ENCODE measurements at places on chromosomes 11 and 22. TPM values are rescaled to one million over a fixed set of nuclear protein-coding genes. Genes with fewer than 3 reads are reported as not detected.

DNA sequence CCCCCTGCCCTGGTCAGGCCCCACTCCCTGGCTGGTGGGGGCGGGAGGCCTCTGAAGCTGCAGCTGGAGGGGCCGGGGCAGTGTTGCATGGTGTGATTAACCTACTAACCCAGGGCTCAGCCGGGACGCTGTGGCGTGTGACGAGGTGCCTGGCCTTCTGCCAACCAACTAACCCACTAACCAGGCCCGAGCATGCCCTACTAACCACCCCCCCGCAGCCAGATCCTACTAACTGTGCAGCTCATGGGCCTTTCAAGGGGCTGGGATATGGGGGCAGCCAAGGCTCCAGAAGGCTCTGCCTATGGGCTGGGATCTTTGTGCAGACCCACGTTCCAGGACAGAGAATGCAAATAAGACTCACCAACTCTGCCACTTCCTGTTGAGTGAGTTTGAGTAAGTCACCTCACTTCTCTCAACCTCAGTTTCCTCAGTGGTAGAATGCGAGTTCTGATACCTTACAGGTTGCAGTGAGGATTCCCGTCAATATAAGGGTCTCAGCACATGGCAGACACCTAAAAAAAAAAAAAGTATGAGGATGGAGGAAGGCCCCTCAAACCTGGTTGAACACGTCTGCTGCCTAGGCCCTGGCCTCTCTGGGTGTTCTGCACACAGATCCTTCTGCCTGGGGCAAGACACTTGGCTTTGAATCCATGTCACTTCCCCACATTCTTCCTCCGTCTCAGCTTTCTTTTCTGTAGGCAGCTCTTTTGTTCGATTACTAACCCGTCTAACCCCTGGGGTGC is 14.1 kb downstream of the MIAT start:
- peak; percentile 73 for DNase-seq

- no peak for DNase-seq
These were observed 30.6 kb downstream of the PACSIN2 start for GRCh38 chr22:42984397-42984796.

The MAPK8IP1 gene
- total RNA-seq: 6.0 TPM

The SLC22A8 gene
- total RNA-seq: not detected

DNA sequence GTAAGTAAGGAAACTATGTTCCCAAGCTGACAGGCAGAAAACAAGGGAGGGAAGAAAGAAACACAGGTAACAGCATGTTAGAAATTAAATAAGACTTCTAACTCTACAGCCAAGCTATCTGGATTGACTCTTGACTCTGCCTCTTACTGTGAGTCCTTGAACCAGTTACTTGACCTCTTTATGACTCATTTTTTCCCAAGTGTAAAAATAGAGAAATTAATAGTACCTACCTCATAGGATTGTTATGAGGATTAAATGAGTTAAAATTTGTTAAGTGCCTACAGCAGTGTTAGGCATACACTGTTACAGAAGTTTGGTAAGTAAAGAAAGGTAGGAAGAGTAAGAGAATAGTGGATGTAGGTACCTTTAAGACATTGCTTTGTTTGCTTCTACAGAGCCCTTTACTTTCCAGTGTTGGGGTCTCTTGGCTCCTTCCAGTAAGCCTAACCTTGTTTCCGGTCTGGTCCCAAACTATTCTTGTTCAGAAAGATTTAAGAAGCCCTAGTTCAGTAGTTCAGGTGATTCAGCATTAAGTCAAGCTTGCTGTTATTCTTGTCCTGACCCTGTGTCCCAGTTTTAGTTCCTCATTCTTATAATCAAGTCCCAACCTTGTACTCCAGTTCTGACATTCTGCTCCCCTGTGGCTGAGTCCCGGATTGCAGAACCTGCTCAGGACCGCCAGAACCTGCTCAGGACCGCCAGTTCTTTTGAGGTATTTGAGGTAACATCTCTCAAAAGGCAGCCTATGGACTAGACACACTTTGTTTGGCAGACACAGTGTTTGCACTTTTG is 963.4 kb upstream of the CCDC90B start:
- no peak for DNase-seq

The VPS37C gene
- 25.8 TPM for total RNA-seq

GRCh38 chr11:67505605-67506396 is 638 bp upstream of the PITPNM1 start:
- peak; percentile 91 for DNase-seq

GRCh38 chr11:101401245-101401644 is 182.6 kb downstream of the TRPC6 start:
- no peak for DNase-seq

The TRPC6 gene
- 4.8 TPM for total RNA-seq

- DNase-seq: no peak
These were observed 3.5 kb upstream of the ZNF74 start for GRCh38 chr22:20390394-20390907.

The PANX3 gene
- not detected for total RNA-seq

DNA sequence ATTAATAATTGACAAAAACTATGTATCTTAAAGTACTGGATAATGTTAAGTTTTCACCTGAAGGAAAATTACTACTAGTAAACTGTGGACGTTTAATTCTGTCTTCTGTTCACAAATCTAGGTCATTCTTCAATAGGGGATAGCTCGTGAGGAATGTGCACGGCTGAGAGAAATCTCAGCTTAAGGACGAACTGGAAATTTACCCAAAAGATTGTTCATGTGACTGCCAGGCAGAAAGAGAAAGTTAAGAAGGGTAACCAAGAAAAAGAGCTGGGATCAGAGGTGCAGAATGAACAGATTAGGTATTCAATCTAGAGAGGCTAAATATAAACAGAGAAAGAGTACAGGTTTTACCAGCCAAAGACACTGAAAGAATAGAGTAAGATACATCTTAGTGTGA is 245.3 kb downstream of the CASP12 start:
- no peak for DNase-seq

DNA sequence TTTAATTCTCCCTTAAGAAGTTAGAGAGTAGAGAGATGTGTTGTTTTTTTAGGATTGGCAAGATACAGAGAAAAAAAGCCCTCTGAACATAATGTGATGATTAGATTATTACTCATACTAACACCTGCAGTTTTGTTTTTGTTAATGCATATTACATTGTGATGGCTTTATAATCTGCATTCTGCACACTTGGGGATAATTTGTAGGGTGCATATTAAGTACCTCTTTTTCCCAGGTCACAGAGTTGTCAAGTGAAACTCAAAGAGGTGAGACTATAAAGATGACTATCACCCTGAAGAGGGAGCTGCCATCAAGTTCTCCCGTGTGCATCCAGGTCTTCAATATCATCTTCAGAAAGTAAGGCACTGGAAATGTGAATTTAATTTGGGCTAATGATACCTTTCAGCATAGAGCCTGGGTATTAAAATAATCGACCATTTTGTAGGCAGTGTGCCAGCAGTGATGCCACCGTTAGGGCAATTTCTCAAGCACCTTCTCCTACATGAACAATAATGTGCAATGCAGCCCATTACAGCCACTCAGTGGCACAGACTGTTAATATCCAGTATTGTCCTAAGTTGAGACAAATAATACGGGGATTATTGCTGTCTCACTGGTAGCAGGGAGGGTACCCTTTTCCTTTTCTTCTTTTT is 16.2 kb downstream of the PIWIL4 start:
- no peak for DNase-seq

DNA sequence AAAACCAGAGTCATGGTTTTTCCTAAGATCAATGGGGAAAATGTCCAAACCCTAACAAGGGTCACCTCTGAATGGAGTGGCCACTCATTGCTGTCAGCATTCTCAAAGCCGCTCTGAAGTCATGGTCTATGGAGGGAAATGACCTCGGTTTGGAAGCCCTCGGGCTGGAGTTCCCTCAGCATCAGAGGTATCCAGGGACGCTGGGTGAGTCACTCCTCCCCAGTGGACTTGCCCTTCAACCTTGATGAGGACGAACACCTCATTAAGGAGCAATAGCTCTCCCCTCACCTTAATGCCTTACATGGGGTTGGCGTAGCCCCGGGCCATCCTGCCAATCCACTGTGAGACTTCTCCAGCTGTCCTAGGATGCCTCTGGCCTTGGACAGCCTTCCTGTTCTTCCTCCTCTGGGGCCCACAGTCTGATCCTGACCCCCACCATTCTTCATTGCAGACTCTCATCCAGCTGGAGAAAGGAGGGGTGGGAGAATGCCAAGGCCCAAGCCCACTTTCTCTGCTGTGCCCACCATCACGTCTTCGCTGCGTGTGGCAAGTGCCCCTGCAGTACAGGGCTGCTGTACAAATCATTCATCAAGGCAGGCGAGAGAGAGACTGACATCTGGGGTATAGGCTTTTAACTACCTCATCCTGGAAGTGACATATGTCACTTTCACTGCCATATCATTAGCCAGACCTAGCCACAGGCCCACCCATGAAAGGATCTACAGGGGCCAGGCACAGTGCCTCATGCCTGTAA is 25.4 kb upstream of the MYH9 start:
- DNase-seq: no peak

DNA sequence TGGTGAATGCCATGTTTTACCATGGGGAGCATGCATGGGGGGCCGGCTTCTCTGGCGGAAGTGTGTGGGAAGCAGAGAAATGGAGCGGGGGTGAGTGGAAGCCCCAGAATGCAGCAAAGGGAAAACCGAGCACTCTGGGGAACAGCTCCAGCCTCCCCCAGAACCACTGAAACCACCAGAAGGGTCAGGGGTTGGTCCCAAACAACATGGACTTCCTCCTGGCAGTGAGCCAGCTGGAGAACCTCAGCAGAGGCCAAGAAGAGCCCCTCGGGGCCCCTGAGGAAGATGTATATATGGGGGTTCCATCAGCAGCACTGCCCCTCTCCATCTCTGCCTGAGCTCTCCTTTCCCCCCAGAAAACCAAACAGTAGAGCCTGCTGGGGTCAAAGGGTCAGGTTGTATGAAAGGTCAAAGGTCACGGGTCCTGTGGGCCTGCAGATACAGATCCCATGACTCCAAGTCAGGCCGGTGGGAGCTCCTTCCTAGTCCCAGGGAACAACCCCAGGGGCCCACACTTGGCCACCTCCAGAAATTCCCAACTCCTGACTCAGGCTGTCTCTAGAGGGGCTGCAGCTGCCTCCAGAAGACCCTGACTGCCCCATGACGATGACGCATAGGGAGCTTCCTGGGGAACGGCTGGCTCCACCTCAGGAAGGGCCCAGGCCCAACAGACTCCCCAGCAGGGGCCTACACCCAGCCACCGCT is 48.5 kb upstream of the TIMP3 start:
- DNase-seq: no peak

GRCh38 chr22:41841085-41841712 is 8.3 kb downstream of the SREBF2 start:
- DNase-seq: no peak

The TMPRSS5 gene
- total RNA-seq: not detected

The VSTM5 gene
- total RNA-seq: not detected

- DNase-seq: no peak
These were observed 12.6 kb upstream of the POU2F3 start for GRCh38 chr11:120227228-120227852.

DNA sequence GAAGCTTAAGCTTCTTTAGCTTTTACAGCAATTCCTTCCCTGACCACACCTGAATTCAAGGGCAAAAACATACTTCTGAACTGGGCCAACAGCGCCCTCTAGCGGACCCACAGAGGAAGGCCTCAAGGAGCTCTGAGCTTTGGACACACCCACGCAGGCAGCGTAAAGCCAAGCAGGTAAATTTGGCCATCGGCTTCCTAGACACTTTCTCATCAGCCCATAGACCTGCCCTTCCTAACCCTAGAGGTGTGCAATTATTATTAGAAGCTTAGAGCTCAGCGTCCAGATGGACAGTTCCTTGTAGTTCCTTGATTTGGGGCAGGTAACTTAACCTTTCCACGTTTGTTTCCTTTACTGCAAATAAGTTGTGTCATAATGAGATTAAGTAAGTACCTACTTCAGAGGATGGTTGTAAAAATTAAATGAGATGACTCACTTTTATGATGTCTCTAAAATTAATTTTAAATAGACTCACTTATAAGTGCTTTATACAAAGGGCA is 25.7 kb upstream of the HMGXB4 start:
- no peak for DNase-seq

DNA sequence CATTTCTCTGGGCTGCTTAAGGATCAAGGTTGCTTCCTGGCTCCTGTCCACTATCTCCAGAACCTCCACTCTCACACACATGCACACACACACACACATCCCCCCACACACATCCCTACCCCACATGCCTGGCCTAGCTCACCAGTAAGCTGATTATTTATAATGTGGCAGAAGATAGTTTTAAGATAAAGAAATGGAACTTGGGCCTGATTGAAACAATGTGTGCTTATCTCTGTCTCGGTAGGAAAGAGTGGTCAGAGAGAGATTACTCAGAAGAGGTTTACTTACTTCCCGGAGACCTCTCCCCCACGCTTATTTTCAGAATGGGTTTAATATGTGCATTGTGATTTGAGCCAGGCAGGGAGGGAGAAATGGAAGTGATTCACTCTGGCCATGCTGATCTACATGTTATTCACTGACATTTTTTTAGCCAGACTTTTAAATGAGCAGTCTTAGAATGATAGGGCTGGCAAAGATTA is 422.4 kb downstream of the TENM4 start:
- DNase-seq: no peak

GRCh38 chr11:77203901-77204753 is 76.1 kb downstream of the MYO7A start:
- no peak for DNase-seq

DNA sequence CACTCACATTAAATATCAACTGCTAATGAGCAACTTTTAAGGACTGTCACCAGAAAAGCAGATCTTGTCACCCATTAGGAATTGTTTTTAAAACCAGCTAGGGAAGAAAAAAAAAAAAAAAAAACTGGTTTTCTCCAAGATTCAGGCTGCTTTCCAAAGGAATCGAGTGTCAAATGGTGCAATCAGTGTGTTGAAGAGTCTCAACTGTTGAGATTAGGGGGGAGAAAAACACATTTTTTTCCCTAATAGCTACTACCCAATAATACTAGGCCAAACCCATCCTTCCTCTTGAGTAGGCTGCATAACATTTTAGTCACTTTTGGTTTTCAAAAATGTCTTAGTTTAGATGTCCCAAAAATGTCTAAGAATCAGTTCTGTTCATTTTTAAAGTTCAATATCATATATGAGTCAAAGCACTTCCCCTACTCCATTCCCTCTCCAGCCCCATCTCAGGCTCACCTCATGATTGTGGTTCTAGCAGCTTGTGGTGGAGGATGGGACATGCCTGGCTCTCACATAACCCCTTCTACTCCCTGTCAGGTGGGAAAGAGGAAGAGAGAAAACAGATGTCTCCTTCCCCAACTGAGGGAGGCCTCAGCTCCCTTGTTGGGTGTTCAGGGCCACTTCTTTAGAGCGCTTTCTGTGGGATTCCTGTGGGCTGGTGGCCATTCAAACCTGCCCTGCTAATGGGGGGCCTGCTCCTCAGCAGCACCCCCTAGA is 193.6 kb downstream of the CWF19L2 start:
- no peak for DNase-seq

- DNase-seq: no peak
These were observed 26.8 kb downstream of the OR2AG2 start for GRCh38 chr11:6745018-6745417.

DNA sequence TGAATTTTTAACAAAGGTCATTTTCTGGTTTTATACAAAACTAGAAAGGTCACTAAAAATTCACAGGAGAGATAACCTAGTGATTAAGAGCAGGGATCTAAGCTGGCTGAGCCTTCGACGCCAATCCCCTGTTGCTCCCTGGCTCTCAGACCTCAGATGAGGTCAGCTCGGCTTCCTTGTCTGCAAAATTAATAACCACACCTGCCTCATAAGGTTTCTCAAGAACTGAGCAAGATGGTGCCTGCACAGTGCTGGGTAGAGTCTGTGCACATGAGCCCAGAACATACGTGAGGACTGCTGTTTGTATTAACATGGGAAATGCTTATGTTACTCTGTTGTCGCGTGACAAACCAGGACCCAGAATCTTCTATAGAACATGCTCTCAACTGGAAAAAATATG is 24.4 kb upstream of the CD5 start:
- DNase-seq: no peak

All from ascending aorta (tissue), 2 donors.